ENCODE measurements at places on chromosomes 2 and 18.

DNA sequence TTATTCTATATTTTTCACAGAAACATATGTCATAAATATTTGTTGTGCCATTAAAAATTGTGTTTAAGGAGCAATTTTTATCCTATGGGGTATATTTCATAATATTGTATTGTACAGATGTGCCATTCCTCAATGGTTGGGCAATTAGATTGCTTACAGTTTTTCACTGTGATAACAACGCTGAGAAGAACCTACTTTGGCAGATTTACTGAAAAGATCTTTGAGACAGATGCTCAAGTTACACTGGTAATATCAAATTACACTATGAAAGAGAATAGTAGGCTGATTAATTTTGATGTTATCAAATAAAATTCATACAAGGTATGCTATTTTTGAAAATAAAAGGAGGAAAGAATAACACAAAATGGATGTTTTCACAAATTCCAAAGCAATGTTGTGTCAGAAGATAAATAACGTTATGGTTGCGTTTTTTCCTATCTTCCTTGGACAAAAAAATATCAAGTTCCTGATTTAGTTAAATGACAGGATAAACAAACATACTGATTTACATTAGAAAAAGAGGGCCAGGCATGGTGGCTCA is 335.1 kb upstream of the ZNF521 start:
- H3K36me3 ChIP-seq = no peaks in the 10 kb centered on the region
- H3K4me1 ChIP-seq = no peaks in the 10 kb centered on the region
- DNase-seq = no peak
- H3K27ac ChIP-seq = no peak overlapping the region
- H3K27me3 ChIP-seq = no peaks in the 10 kb centered on the region

DNA sequence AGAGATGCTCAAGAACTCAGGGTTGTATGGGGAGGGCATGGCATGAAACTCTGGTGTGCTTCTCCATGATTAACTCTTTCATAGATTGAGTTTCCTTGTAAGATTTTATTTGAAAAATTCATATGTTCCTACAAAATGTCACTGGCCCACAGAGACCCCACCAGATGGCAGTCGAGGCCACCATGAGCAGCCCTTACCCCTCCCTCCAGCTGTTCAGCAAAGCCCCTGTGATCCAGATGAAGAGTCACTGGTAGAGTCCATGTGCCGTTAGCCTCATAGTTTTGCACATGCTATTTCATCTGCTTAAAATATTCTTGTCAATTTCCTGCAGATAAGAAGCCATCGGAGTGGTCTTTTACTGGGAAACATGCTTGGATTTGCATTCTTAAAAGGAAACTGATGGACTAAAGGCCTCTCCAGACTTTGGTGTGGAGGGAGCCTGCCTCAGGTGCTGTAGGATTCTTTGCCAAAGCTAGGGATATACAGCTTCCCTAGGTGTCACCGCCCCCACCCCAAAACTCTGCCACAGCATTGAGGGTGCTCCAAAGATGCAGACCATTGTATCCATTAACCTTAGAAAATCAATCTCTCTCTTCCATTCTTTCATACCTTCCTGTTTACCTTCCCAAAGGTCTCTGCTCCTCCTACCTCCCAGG is 18.8 kb downstream of the ZNF385B start:
- H3K4me1 ChIP-seq = no peaks in the 10 kb centered on the region
- H3K4me3 ChIP-seq = no peak overlapping the region
- H3K27ac ChIP-seq = no peak overlapping the region
- peaks cover 6% of the 10 kb centered on the region for H3K27me3 ChIP-seq

GRCh38 chr2:152420936-152421335 is 86.0 kb downstream of the FMNL2 start:
- no peak overlapping the region for H3K4me3 ChIP-seq
- no peak overlapping the region for H3K27ac ChIP-seq
- no peak for DNase-seq

DNA sequence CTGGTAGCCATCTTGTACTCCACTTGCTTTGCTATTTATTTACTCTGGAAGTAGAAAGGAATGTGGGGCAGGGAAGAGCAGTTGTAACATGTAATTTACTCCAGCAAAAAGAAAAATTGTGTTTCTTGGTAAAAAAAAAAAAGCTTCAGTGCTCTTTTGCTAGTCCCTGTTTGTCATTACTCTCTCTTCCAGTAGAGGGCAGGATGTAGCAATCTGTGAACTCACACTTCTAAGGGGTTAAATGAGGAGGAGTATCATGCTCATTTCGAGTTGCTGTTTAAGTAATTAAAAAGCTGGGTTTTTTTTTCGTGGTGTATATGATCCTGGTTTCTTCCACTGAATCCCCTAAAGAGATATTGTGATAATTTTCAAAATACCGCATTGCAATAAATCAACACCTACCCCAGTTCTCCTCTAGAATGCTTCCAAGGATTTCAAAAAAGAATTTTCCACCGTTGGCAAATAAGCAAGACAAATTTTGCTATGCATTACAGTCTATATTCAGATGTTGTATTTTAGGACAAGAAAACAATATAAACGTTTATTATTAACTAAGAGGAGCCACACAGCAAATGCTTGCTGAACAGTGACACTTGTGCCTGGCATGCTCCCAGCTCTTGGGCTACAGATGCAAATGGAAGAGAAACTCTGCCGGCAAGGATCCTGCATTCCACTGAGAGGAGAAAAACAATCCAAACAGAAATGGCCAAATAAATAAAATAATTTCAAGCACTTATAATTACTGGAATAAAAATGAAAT is 261.6 kb downstream of the ASXL3 start:
- DNase-seq = no peak
- H3K27me3 ChIP-seq = peaks cover 3% of the 10 kb centered on the region
- no peaks in the 10 kb centered on the region for H3K4me1 ChIP-seq
- H3K27ac ChIP-seq = no peak overlapping the region

GRCh38 chr2:196966061-196966460 is 39.6 kb upstream of the PGAP1 start:
- H3K4me1 ChIP-seq = peaks cover 18% of the 10 kb centered on the region
- DNase-seq = no peak
- H3K27ac ChIP-seq = no peak overlapping the region
- H3K27me3 ChIP-seq = no peaks in the 10 kb centered on the region

- DNase-seq = no peak
- H3K27ac ChIP-seq = no peak overlapping the region
- peaks cover 7% of the 10 kb centered on the region for H3K4me1 ChIP-seq
Observed at GRCh38 chr2:143907801-143908200, 612.1 kb downstream of the ZEB2 start.

GRCh38 chr2:60223859-60224258 is 329.6 kb downstream of the BCL11A start:
- no peaks in the 10 kb centered on the region for H3K27me3 ChIP-seq
- no peak overlapping the region for H3K27ac ChIP-seq
- peaks cover 3% of the 10 kb centered on the region for H3K36me3 ChIP-seq
- H3K4me1 ChIP-seq = no peaks in the 10 kb centered on the region
- DNase-seq = no peak
- H3K4me3 ChIP-seq = no peak overlapping the region

DNA sequence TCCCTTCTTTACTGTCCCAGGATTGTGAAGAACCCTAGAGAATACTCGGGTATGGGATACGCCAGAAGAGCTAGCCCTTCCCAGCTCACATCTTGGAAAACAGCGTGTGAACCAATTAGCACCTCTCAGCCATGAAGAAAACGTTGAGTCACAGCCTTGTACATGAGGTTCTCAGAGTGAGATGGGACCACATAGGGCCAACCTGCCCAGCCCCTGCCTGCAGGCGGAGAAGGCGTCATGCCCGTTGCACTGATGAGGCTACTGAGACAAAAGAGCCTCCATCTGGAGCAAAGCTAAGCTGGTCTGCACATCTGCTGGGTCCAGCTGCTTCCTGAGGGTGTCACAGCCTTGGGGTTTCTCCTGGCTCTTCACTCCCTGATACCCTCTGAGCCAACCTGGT is 92.2 kb downstream of the LBH start:
- DNase-seq = no peak
- H3K36me3 ChIP-seq = no peaks in the 10 kb centered on the region
- no peak overlapping the region for H3K27ac ChIP-seq
- peaks cover 18% of the 10 kb centered on the region for H3K4me1 ChIP-seq

- peaks cover 5% of the 10 kb centered on the region for H3K27me3 ChIP-seq
- peaks cover 18% of the 10 kb centered on the region for H3K4me1 ChIP-seq
- no peak overlapping the region for H3K27ac ChIP-seq
Observed at GRCh38 chr18:11672846-11673454, 16.1 kb upstream of the GNAL start.

GRCh38 chr2:21268878-21269224 is 145.1 kb downstream of the TDRD15 start:
- H3K4me1 ChIP-seq = peaks cover 57% of the 10 kb centered on the region
- no peaks in the 10 kb centered on the region for H3K36me3 ChIP-seq
- no peak for DNase-seq
- H3K27ac ChIP-seq = no peak overlapping the region
- no peaks in the 10 kb centered on the region for H3K27me3 ChIP-seq

GRCh38 chr2:232336241-232336736 is 42.3 kb upstream of the ALPP start:
- peaks cover 4% of the 10 kb centered on the region for H3K4me1 ChIP-seq
- H3K36me3 ChIP-seq = no peaks in the 10 kb centered on the region
- no peaks in the 10 kb centered on the region for H3K27me3 ChIP-seq
- no peak for DNase-seq

- H3K4me1 ChIP-seq = peaks cover 6% of the 10 kb centered on the region
- DNase-seq = no peak
- H3K36me3 ChIP-seq = no peaks in the 10 kb centered on the region
- H3K27me3 ChIP-seq = no peaks in the 10 kb centered on the region
- no peak overlapping the region for H3K27ac ChIP-seq
- H3K4me3 ChIP-seq = no peak overlapping the region
Observed at GRCh38 chr2:214379227-214379626, 31.6 kb upstream of the VWC2L start.

DNA sequence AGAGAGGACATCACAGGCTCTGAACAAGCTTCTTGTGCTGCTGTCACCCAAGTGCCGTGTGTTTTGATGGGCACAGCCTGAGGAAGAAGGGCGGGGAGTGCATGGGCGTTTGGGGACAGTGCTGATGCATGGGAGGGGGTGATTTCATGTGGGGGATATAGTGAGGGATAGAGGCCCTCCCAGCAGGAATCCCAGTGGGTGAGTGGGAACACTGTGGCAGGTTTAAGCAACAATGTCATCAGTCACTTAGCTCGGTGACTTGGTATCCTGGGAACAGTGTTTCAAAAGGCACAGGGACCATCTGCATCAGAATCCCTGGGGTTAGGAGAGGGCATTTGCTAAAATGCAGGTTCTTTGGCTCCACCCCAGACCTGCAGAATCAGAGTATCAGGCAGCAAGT is 609 bp downstream of the SIGLEC15 start:
- no peak overlapping the region for H3K27ac ChIP-seq
- H3K4me1 ChIP-seq = peaks cover 12% of the 10 kb centered on the region
- H3K27me3 ChIP-seq = peaks cover 22% of the 10 kb centered on the region

DNA sequence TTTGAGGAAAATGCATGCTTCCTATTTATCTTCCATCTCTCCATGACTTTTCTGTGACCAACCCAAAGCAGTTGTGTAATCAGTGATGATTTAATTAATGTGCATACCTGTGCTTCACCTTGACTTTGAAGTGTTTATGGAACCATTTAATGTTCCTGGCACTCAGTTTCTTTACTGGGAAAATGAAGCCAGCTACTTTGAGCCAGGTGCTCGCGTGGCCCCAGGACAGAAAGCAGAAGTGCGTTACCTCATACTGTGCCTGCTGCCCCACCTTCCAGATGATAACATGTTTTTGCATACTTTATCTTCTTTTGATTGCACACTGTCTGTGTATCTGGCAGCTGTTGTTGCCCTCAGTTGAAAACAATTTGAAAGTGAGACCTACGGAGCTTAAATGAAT is 61.3 kb downstream of the PMAIP1 start:
- no peaks in the 10 kb centered on the region for H3K36me3 ChIP-seq
- no peaks in the 10 kb centered on the region for H3K4me1 ChIP-seq
- H3K27me3 ChIP-seq = peaks cover 8% of the 10 kb centered on the region
- no peak overlapping the region for H3K27ac ChIP-seq
- no peak for DNase-seq
- no peak overlapping the region for H3K4me3 ChIP-seq

GRCh38 chr2:146634230-146635097 is 1210.4 kb upstream of the ACVR2A start:
- no peak overlapping the region for H3K4me3 ChIP-seq
- H3K27ac ChIP-seq = no peak overlapping the region
- no peaks in the 10 kb centered on the region for H3K36me3 ChIP-seq
- no peak for DNase-seq

- H3K27me3 ChIP-seq = no peaks in the 10 kb centered on the region
- DNase-seq = no peak
Observed at GRCh38 chr18:75115514-75115913, 93.4 kb downstream of the PTGR3 start.

All from neural crest cell (in vitro differentiated cells).